ENCODE measurements at places on chromosomes 13 and 19.

GRCh38 chr13:114062754-114063153, 69.7 kb downstream of the RASA3 start:
- no peak for DNase-seq
- H3K36me3 ChIP-seq = peaks cover 41% of the 10 kb centered on the region
- H3K4me3 ChIP-seq = no peak overlapping the region
- H3K27ac ChIP-seq = no peak overlapping the region
- H3K4me1 ChIP-seq = peaks cover 58% of the 10 kb centered on the region

DNA sequence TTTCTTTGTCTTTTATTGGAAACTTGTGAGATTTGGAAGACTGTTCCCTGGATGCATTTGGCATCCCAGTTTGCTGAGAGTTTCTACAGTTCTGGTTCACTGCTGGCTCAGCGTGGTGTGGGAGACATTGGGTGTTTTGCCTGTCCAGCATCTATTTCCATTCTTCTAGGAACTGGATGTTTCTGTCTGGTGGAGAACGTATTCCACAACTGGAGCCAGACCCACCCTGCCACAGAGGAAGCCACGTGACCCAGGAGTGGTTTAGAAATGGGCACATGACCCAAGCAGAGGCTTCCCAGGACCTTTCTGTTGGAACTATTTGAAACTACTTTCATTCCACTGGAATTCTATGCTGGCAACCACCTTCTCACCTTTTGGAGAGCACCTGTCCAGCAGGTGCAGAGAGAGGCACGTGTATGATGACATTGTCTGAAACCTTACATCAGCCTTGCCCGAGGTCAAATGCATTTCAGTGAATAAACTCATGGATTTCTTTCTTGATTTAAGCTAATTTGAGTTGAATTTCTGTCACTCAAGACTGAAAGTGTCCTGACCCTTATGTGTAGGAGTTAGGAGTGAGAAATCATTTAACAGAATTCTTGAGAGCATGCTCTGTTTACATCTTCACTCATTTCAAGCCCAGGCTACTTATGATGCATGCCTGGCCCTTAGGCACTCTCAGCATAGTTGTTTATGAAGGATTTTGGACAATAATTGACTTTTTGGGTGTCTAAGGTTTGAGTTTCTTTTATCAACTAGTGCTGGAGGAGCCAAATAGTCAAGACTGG, 121.8 kb downstream of the AKAP11 start:
- H3K4me1 ChIP-seq = peaks cover 65% of the 10 kb centered on the region
- peak overlapping the region; percentile 55 for H3K27ac ChIP-seq
- no peak for DNase-seq
- no peaks in the 10 kb centered on the region for H3K36me3 ChIP-seq

DNA sequence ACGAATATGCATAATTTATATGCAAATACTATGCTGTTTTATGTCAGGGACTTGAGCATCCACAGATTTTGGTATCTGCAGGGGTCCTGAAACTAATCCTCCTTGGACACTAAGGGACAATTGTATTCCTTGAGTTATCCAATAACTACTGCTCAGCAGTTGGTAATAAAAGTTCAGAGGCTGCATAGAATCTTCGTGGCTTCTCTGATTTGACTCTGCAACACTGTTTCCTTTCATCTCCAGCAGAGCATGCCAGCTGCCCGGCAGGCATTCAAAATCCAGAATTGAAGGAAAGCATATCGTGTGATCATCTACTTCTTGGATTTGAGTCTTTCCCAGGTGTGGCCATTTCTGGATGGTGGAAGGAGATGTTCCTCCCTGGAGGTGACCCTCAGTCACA, 64.5 kb upstream of the MRI1 start:
- no peak overlapping the region for H3K4me3 ChIP-seq
- DNase-seq = no peak
- H3K4me1 ChIP-seq = no peaks in the 10 kb centered on the region
- no peaks in the 10 kb centered on the region for H3K27me3 ChIP-seq
- H3K27ac ChIP-seq = no peak overlapping the region
- no peaks in the 10 kb centered on the region for H3K36me3 ChIP-seq

GRCh38 chr19:3276341-3276799, 51.9 kb downstream of the CELF5 start:
- H3K4me3 ChIP-seq = no peak overlapping the region
- no peaks in the 10 kb centered on the region for H3K36me3 ChIP-seq
- no peak for DNase-seq
- H3K27me3 ChIP-seq = no peaks in the 10 kb centered on the region
- H3K27ac ChIP-seq = no peak overlapping the region

DNA sequence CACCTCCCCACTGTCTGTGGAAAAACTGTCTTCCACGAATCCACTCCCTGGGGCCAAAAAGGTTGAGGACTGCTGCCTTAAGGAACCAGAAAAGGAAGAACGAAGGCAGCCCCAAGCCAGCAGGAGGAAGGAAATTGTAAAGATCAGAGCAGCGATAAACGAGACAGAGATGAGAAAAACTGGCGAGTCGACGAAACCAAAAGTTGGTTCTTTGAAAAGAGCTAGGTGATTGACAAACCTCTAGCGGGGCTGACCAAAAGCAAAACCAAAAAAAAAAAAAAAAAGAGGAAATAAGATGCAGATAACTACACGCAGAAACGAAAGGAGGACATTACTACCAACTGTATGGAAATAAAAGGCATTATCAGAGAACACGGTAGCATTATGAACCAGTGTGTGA, 76.9 kb downstream of the GADD45B start:
- DNase-seq = peak; percentile 80
- peak overlapping the region; percentile 46 for H3K4me3 ChIP-seq
- H3K36me3 ChIP-seq = no peaks in the 10 kb centered on the region
- no peaks in the 10 kb centered on the region for H3K27me3 ChIP-seq
- H3K27ac ChIP-seq = peak overlapping the region; percentile 12

- H3K36me3 ChIP-seq = no peaks in the 10 kb centered on the region
- H3K27ac ChIP-seq = no peak overlapping the region
- H3K4me3 ChIP-seq = no peak overlapping the region
Observed at GRCh38 chr13:59770451-59770850, 393.3 kb downstream of the DIAPH3 start.

DNA sequence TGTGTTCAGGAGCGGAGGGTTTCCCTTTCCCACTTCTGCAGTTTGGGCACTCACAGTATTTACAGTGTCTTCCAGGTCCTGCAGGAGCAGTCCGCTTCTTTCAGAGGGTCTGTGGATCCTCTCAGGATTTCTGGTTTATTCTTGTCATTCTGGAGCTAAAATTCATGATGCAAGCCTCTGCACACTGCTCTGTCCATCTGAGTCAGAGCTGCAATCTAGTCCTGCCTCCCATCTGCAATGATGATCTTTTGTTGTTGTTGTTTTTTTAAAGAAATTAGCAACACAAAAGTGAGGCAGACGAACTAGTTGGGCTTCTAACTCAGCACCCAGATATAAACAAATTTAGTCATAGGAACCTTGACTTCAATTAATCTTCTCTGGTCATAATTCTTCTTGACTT, 86.5 kb downstream of the DLEU7 start:
- no peaks in the 10 kb centered on the region for H3K27me3 ChIP-seq
- H3K36me3 ChIP-seq = no peaks in the 10 kb centered on the region
- H3K4me1 ChIP-seq = no peaks in the 10 kb centered on the region
- H3K27ac ChIP-seq = no peak overlapping the region
- H3K4me3 ChIP-seq = no peak overlapping the region
- DNase-seq = no peak

DNA sequence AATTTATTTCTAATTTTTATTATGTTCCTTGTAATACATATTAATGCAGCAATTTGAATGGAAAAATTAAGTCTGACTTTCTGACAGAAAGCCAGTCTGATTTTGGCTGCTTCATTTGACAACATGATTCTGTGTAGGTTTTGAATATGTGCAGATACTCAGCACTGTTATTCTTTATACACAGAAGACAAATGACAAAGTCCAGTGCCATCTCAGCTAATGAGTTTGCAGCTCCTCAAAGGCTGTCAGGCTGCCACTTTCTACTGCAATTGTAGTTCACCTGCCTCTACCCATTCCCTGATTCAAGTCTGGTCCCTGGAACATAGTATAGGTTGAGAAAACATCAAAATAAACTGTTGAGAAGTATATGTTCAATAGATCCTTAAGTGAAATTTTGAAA, 2.9 kb upstream of the CHAMP1 start:
- H3K27ac ChIP-seq = no peak overlapping the region
- peaks cover 29% of the 10 kb centered on the region for H3K4me1 ChIP-seq
- no peaks in the 10 kb centered on the region for H3K36me3 ChIP-seq
- no peaks in the 10 kb centered on the region for H3K27me3 ChIP-seq

Measured in CD4-positive, alpha-beta memory T cell (primary cell).